ENCODE measurements at places on chromosomes 3 and 15.

DNA sequence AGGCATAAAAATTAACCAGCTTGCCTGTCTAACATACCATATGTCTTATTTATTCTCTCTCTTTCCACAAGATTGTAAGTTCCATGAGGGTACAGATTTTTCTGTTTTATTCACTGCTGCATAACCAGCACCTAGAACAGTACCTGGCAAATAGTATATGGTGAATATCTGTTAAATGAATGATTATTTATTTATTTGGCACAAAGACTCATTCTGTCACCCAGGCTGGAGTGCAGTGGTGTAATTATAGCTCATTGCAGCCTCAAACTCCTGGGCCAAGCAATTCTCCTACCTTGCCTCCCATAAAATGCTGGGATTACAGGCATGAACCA lies 24.9 kb downstream of the DENND4A start:
- no peak for DNase-seq

DNA sequence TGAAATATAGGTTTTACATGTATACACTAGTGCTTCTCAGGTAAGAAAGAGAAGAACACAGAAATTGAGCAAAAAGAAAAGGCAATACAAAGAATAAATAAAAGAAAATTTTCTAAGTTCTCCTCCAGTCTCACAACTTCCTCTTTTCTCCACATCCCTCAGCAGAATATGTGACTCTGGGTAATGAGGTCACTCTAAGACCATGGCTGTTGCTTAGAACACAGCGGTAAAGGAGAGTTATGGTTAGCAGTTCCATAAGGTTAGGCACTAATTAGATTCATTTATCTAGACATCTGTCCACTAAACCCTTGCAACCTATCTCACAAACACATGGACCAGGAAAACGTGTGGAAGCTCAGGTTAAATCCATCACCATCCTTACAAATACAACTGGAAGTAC lies 47.9 kb downstream of the IGSF11 start:
- DNase-seq: no peak

DNA sequence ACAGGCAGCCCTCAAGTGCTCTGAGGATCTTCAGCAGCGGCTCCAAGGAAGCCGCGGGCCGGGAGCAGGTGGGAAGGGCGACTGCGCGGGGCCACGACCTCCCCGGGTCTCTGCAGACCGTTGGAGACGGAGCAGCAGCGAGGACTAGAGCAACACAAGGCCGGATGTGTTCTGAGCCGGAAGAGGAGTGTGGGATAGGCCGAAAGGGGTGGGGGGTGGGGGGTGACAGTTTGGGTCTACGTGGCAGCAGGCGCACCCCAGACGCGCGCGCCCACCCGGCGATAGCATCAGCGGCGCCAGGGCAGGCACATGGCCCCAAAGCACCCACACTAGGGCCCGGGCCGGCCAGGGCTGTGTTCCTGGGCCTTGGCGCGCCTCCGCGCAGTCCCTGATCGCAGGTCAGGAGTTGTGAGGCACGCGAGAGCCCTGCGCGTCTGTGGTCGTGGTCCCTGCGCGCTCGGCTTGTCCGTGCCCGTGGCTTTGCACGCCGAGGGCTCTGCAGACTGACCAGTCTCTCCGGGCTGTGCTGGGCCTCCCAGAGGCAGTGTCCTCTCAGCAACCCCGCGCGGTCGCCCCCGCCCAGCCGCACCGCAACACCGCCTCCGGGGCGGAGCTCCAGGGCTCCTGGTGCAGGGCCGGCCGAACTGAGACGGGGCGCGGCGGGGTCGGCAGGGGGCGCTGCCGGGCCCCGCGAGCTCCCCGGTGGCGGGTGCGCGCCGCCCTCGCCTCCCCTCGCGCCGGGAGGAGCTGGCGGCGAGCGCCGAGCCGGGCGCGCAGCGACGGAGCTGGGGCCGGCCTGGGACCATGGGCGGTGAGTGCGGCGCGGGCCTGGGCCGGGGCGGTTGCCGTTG lies at the start of gene PXYLP1:
PXYLP1 (plus strand) TSS at position 725 of the 851 bp plus-strand sequence. CDS start 28,351 bp downstream, outside the sequence.
- peak; percentile 78 for DNase-seq

- no peak for DNase-seq
Observed at GRCh38 chr3:128423525-128424147, 43.1 kb downstream of the DNAJB8 start.

DNA sequence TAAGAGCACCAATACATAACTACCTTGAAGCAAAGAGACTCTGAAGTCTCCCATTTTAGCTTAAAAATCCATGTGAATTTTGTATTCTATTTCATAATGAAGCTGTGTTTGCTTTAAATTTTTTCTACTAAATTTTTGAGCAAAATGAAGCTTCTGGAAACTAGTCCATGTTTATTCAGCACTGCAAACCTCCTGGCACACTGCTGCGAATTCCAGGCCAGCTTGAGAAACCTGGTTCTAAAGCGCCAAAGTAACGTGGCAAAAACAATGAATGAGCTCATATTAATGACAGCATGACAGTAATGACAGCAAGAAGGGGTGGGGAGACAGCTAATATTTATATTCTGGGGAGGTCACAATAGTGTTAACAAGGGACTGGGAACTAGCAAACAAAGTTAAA lies 25.7 kb downstream of the CEP152 start:
- no peak for DNase-seq

DNA sequence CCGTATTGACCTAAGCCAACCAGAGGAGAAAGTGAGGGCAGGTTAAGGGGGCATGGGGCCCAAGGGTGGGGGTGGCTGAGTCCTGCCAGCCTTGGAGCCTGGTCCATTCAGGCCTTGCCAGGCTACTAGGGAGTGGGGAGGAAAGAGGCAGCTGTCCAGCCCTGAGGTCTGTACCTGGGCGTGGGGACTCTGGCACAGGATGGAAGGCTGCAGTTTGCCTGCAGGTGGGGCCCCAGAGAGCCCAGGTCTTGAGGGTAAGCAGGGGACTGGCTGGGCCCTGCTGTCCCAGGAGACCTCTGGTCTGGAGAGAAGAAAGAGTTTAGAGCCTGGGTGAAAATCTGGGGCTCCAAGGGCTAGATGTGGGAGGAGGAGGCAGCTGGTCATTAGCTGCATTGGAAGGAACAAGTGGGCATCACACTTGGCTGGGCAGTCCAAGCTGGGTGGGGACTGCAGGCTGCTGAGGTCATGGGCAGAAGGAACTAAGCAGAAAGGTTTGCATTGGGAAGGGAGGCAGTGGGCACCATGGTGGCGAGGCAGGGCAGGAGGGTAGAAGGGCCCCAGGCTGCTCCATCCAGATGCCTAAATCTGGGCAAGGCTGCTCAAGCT lies 108.4 kb downstream of the OXNAD1 start:
- no peak for DNase-seq

DNA sequence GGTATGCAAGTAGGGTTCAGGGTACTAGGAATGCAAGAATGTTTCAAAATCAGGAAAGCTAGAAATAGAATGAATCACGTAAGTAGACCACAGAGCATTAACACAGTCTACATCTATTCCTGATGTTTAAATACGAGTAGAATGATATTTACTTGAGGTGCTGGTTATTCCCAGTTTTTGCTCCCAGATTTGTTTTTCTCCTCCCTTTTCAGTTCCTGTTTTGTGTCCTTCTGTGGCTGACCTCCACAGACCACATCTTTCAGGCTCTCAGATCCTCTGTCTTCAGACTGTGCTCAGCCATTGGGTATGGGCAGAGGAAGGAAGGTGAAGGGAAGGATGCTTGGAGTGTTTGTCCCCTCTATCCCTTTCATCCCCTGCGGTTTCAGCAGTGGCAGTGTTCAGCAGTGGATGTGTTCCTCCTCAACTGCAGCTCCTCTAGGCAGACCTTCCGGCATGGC lies 276.6 kb downstream of the ZNF621 start:
- DNase-seq: no peak

DNA sequence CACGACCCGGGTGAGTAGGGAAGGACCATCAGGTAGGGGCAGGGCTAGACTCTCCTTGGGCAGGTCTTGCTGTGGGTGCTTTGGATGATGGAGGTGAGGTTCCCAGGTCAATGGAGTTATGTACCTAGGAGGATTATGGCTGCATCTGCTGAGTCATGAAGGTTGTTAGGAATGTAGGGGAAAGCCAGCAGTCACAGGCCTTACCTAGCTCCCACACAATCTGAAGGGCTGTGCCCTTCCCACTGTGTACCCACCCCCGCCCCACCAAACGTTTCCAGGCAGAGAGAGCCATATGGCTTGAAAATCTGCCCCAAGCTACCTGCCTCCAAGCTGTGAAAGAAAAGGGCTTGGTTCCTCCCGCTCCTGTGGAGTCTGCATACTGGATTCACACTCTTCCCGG lies 573.4 kb upstream of the DPPA4 start:
- DNase-seq: no peak

DNA sequence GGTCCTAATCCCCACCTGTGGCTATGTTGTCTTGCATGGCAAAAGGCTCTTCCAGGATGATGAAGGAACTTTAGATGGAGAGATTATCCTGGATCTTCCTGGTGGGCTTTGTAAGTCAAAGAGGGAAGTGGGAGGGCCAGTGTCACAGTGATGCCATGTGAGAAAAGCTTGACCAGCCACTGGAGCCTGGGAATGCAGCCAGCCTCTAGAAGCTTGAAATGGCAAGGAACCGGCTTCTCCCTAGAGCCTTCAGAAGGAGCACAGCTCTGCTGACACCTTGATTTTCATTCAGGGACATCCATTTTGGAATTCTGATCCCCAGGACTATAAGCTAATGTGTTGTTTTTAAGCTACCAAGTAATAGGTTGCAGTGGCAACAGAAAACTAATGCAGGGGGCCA lies 58.3 kb downstream of the CLEC3B start:
- DNase-seq: no peak

DNA sequence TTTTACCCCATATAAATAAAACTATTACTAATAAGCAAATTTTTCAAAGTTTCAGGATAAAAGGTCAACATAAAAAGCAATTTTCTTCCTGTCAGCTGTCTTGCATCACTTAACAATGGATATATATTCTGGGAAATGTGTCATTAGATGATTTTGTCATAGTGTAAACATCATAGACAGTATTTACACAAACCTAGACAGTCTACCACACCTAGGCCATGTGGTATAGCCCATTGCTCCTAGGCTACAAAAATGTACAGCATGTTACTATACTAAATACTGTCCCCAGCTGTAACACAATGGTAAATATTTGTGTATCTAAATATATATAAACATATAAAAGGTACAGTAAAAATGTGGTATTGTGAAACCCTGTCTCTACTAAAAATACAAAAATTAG lies 156.7 kb downstream of the ANO10 start:
- DNase-seq: no peak

GRCh38 chr3:193996221-193996620 lies 139.7 kb upstream of the HES1 start:
- DNase-seq: no peak

- DNase-seq: no peak
Observed at GRCh38 chr3:42228796-42229195, 37.2 kb downstream of the CCK start.

DNA sequence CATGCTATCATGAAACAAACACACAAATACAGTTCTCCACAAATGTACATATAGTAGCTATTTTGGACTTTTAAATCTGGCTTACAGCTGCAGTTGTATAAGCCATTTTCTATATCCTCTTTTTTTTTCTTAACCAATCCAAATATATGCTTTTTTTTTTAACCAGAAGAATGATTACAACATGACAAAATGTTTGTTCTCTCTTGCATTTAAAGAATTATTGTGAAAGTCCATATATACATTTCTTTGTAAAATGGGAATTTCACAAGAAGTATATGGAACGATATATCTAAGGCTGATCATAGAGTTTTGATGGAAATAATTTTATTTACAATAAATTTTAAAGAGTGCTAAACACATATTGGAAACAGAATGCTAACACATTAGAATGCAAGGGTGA lies 95.6 kb downstream of the CD200R1L start:
- DNase-seq: no peak

- no peak for DNase-seq
Observed at GRCh38 chr3:73964818-73965217, 340.1 kb upstream of the PDZRN3 start.

DNA sequence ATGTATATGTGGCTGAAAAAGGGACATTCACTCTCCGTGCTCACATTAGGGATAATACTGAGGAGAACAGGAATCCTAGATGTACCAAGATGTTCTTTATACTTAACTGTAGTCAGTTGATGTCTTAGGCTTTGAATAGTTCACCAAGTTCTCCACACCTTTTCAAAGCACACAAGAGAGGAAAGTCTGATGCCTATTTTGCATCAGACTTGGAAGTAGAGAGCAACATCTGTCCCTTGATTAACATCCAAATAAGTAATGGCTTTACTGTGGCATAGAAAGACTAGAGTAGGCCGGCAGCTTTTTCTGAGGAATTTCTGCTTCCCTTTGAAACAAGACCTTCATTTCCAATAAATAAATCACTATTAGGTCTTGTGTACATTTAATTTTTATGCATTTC lies 34.0 kb downstream of the PIGB start:
- no peak for DNase-seq

DNA sequence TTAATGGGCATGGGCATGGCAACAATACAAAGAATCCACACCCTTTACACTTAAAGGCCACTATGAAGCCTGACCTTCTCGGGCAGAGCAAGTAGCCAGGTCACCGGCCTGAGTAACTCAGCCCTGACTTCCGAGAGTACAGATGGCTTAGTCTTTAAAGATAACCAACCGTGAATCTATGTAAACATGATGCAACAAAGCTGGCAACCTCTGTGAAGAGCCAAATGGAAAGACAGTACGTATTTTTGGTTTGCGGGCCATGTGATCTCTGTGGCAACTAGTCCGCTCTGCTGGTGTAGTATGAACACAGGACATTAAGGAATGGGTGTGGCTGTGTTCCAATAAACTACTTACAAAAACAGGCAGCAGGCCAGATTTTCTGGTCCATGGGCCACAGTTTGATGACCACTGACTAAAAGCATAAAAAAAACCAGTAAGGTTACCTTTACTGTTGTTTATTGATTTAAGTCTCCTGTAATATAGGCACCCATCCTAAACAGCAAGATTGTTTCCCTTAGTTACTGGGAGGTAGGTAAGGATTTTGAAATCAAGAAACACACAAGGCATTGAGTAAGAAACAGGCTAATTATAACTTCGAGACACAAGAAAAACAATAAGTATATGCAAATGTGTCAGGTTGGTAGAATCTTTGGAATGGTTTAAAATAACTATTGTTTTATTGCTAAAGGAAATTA lies 14.5 kb downstream of the RIOX2 start:
- no peak for DNase-seq

DNA sequence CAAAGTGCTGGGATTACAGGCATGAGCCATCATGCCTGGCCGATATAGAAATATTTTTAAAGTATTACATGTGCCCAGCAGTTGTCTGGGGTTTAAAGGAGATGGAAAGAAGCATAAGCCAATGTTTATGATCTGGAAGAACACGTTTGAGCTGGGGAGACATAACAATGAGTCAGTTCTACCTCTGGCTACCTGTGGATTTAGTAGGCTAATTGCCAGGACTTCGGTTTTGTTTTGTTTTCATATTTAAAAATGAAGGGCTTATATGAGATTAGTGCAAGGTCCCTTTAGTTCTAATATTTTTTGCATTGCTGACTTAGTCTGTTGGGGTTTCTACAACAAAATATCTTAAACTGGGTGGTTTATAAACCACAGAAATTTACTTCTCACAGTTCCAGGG lies 22.9 kb upstream of the TNFSF10 start:
- DNase-seq: no peak

Data from amniotic stem cell (primary cell).